ENCODE measurements at places on chromosomes 3 and 15. TPM values are rescaled to one million over a fixed set of nuclear protein-coding genes. Genes with fewer than 3 reads are reported as not detected.
A peak's percentile ranks its signal among the peaks of the same experiment; 100 is the strongest.

LEKR1 gene
- 2.9 TPM for total RNA-seq

DNA sequence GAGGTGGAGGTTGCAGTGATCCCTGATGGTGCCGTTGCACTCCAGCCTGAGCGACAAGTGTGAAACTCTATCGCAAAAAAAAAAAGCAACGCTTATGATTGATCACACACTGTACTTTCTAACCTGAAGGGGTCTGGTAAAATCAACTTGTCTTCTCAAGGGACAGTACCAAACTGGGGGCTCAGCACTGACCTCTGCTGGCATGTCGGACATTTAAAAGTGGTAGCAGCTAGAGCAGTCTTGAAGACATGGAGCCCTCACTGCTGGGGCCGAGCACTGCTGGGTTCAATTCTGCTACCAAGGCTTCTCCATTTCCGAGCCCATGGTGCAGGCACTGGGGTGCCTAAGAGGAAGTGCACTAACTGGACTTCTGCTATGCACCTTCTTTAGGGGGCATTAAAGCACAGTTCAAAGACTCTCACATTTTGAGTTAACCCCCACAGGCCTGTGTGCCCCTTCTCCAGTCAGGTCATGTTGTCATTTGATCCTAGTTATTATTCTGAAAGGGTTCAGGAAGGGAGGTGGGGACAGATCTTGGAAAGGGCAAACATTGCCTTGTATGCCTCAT is 26.4 kb upstream of the LAMP3 start:
- no peak overlapping the region for H3K27ac ChIP-seq
- H3K4me1 ChIP-seq: peaks cover 5% of the 10 kb centered on the region
- no peaks in the 10 kb centered on the region for H3K36me3 ChIP-seq
- no peak for DNase-seq
- H3K4me3 ChIP-seq: no peak overlapping the region
- H3K27me3 ChIP-seq: peaks cover 33% of the 10 kb centered on the region

DNA sequence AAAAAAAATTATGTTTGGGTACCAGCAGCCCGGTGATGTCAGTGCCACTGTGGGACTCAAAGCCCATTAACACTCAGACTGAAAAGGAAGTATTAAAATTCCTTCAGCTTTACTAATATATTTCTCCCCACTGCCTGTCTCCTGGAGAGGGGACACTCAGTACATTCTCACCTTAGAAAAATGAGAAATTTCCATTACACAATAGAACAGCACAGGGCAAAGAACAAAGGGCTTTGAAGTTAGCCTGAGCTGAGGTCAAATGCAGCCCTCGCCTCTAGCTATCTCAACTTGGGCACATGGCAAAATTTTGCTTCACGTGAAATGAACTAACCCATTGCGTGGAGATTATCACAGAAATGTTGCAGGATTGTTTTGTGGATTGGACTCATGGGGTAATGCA is 80.8 kb downstream of the RARB start:
- H3K36me3 ChIP-seq: no peaks in the 10 kb centered on the region
- no peaks in the 10 kb centered on the region for H3K27me3 ChIP-seq
- no peak for DNase-seq
- no peaks in the 10 kb centered on the region for H3K4me1 ChIP-seq
- H3K27ac ChIP-seq: no peak overlapping the region
- H3K4me3 ChIP-seq: no peak overlapping the region

DNA sequence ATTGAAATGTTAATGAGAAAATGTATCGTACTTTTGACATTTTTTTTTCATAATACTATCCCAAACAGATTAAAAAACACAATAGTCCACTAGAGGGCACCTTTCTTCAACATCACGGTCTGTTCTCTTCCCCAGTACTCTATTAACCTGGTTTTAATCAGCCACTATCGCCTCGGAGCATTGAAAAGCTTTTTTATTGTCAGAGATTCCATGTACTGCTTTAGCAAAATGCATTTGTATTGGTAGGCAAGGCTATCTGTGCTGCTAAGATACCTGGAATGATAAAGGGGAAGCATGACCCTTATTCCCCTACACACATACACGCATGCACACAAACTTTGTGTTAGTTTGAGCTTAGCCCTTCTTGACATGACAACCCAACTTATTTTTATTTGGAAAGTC is 160.1 kb upstream of the IL12A start:
- H3K27me3 ChIP-seq: no peaks in the 10 kb centered on the region
- H3K27ac ChIP-seq: no peak overlapping the region
- peaks cover 4% of the 10 kb centered on the region for H3K4me1 ChIP-seq
- H3K4me3 ChIP-seq: no peak overlapping the region

GRCh38 chr3:105877336-105877910 is 8.6 kb upstream of the CBLB start:
- DNase-seq: no peak
- peaks cover 15% of the 10 kb centered on the region for H3K4me1 ChIP-seq
- no peak overlapping the region for H3K4me3 ChIP-seq
- peak overlapping the region; percentile 27 for H3K27ac ChIP-seq

- H3K36me3 ChIP-seq: no peaks in the 10 kb centered on the region
- H3K27ac ChIP-seq: no peak overlapping the region
- peaks cover 15% of the 10 kb centered on the region for H3K27me3 ChIP-seq
- peaks cover 36% of the 10 kb centered on the region for H3K4me1 ChIP-seq
These were observed 68.4 kb downstream of the PPCDC start for GRCh38 chr15:75091814-75092213.

DNA sequence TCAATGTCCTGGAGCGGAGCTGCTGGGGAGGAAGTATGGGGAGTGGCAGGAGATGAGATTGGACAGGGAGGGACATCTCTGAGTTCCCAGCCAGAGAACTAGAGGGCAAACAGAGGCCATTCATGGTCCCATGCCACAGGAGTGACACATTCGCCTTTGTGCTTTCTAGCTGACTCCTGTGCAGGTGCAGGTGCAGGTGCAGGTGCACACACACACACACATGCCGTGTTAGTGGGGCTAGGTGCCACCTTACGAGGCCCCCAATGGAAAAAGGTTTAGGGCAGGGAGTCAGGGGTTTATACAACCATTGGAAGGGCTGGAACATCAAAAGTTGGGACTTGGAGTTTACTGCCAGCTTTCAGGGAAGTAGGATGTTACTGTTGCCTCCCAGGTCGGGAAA is 52.0 kb downstream of the TPRA1 start:
- peaks cover 3% of the 10 kb centered on the region for H3K4me1 ChIP-seq
- DNase-seq: no peak
- H3K27me3 ChIP-seq: peaks cover 10% of the 10 kb centered on the region
- no peaks in the 10 kb centered on the region for H3K36me3 ChIP-seq

DNA sequence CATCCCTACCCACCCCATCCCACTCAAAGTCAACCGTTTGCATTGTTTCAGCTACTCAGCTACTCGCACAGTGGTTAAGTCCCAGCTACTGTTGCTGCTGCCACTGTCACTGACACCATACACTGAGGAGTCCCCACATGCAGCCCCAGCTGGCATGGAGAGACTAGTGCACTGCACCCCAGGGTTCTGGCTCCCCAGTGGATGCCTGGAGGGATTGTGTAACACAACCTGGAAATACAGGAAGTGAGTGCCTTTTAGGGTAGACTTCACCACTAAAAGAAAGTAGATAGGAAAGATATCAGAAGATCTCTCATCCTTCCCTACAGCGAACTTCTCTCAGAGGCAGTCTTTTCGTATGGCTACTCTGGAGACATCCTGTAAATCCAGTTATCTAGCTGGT is 169.2 kb upstream of the STRIT1 start:
- no peak for DNase-seq
- no peak overlapping the region for H3K27ac ChIP-seq
- no peaks in the 10 kb centered on the region for H3K36me3 ChIP-seq
- H3K27me3 ChIP-seq: no peaks in the 10 kb centered on the region

DNA sequence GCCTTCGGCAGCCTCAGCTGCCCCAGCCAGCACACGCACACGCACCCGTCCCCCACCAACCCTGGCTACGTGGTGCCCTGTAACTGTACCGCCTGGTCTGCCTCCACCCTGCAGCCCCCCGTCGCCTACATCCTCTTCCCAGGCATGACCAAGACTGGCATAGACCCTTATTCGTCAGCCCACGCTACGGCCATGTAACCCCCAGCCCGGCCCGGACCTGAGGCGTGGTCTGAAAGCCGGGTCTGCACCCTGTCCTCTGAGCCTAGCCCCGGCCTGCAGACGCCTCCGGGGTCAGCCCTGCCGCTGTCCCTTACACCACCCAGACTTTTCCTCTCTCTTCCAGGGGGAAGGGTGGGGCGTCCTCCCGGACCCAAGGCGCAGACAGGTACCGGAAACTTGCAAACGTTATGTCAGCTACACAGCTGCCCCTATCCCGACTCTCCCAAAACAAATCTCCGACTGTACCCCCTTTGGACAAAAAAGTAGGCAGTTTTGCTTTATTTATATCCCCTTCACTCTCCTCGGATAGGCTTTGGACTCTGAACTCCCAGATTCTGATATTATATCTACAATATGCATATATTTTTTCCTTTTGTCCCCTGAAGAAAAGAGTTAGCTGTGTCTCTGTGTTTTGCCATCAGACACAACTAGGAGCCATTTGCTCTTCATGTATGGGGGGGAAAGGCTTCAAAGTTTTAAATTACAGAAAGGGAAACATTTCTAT is 1.4 kb downstream of the SOX14 start:
- no peak overlapping the region for H3K4me3 ChIP-seq
- no peaks in the 10 kb centered on the region for H3K36me3 ChIP-seq
- peaks cover 71% of the 10 kb centered on the region for H3K27me3 ChIP-seq
- peaks cover 1% of the 10 kb centered on the region for H3K4me1 ChIP-seq
- no peak overlapping the region for H3K27ac ChIP-seq
- no peak for DNase-seq

DNA sequence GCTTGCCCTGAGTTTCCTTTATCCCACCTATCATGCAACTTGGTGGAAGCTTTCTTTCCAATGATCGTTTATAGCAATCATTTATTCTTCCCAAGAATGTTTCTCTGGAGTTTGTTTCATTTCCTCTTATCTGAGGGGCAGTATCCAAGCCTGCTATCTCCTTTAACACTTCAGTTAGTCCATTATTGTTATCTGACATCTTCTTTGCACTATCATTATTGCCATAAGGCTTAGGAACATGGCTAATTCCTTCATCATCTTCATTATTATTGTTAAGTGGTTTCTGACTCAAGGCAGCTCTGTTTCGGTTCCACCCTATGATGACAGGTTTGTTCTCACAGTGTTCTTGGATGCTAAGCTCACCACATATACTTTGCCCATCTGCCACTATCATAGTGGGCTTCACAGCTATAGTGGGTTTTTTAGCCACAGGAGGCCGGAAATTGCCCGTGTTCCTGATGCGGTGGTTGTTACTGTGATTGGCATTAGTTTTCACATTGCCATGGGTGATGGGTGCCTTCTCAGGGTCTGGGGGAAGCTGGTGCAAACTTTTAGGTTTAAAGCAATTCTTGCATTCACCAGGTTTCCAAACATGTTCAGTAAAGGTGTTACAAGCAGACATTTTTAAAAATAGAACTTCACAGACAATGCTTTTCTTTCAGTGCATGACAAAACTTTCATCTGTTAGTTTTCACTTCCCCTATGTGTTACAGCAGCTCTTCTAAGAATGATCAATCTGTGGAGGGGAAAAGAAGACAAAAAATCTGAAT is 110.6 kb upstream of the TSPAN3 start:
- no peaks in the 10 kb centered on the region for H3K36me3 ChIP-seq
- peak overlapping the region; percentile 94 for H3K27ac ChIP-seq
- H3K4me3 ChIP-seq: peak overlapping the region; percentile 78

DNA sequence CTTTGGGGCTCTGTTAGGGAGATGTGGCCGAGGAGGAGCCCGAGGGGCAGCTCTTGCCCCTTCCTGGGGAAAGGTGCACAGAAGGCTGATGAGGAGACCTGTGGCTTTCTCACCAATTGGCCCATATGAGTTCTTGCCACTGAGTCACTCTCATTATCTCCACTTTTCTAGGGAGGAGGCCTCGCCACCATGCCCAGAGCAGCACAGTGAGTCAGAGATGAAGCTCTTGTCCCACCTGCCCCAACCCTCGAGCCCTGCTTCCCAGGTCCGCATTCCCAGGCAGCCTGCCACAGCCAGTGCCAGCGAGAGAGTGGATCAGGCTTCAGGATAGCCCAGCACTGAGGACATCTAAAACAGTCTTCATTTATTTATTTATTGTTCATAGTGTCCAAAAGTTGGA is 53.5 kb downstream of the AMOTL2 start:
- H3K27ac ChIP-seq: no peak overlapping the region
- DNase-seq: no peak
- H3K36me3 ChIP-seq: no peaks in the 10 kb centered on the region
- no peak overlapping the region for H3K4me3 ChIP-seq

- DNase-seq: no peak
- H3K4me1 ChIP-seq: peaks cover 24% of the 10 kb centered on the region
- no peaks in the 10 kb centered on the region for H3K36me3 ChIP-seq
- H3K27ac ChIP-seq: no peak overlapping the region
These were observed 60.0 kb upstream of the HES1 start for GRCh38 chr3:194075802-194076460.

DNA sequence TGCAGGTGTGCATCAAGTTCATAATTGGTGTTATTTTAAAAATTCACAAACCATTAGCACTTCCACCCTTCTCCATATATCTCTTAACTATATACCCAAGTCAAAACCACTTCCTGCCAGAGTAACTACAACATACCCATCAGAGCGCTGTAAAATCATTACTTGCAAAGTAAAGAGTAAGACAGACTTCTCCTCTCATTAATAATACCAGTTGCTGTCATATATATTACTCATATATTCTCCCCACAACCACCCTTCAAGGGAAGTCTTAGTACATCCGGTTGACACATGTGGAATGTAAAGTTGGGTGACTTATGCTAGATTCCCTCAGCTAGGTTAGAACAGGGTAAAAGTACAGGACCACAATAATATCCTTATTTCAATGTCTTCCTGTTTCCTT is 5.6 kb downstream of the TERC start:
- no peak overlapping the region for H3K27ac ChIP-seq
- peaks cover 18% of the 10 kb centered on the region for H3K4me1 ChIP-seq
- DNase-seq: no peak

DNA sequence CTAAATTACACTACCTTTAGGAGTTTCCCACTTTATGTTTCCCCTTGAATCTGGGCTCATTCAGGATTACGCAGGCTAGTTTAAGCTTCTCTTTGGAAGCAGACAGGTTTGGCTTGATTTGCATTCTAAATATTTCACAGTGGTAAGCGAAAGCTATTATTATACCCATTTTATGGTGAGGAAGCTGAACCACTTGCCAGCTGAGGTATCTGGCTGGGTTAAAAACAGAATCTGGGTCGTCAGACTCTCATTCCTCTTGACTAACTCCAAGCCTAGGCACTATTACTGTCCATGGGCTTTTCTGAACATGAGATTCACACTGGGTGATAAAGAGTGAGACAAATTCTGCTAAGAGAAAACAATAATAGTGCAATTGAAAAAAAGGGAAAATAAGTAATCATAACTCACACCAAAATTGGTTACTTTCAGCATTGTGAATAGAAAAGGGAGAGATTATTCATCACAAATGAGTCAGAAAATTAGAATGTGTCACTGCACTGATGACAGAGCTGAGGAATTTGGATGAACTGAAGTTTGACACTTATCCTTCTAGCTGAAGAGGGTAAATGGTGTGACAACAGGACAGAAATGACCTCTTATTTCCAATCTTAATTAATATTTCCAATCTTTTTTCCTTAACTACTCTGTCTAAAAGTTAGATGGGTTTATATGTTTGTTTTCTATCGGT is 211.3 kb downstream of the TIGIT start:
- no peak overlapping the region for H3K4me3 ChIP-seq
- DNase-seq: no peak
- peaks cover 23% of the 10 kb centered on the region for H3K4me1 ChIP-seq
- H3K27ac ChIP-seq: no peak overlapping the region
- H3K36me3 ChIP-seq: no peaks in the 10 kb centered on the region
- H3K27me3 ChIP-seq: no peaks in the 10 kb centered on the region

- peaks cover 2% of the 10 kb centered on the region for H3K27me3 ChIP-seq
- no peak overlapping the region for H3K4me3 ChIP-seq
- DNase-seq: no peak
- H3K27ac ChIP-seq: no peak overlapping the region
- H3K36me3 ChIP-seq: no peaks in the 10 kb centered on the region
These were observed 13.3 kb downstream of the RARB start for GRCh38 chr3:25441234-25441856.
